ENCODE measurements at places on chromosomes 6 and 20.

GRCh38 chr20:46831633-46832011, 63.0 kb upstream of the EYA2 start:
- no peak for DNase-seq

DNA sequence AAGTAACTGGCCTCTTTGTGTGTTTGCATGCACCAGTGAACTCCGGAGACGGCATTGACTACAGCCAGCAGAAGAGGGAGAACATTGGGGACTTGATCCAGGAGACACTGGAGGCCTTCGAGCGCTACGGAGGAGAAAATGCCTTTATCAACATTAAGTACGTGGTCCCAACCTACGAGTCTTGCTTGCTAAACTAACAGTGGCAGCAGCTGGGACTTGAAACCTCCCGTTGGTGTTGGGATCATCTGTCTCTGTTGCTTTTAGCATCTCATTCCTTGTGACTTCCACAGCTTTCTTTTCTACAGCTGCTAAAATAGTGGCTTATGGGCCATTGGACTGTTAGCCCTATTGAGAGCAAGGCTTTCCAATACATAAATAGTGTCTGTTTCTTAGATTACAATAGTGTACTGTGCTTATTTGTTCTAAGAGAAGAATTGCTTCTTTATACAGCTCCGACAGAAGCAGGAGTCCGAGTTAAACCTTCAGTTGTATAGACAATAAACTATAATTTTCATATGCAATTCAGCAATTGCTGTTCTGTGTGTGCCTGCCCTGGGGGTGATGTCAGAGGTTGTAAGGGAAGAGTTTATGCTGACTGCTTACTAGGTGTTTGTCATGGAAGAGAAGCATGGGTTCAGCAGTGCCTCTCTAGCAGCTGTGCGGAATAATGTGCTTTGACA, 99.6 kb upstream of the QKI start:
- no peak for DNase-seq

DNA sequence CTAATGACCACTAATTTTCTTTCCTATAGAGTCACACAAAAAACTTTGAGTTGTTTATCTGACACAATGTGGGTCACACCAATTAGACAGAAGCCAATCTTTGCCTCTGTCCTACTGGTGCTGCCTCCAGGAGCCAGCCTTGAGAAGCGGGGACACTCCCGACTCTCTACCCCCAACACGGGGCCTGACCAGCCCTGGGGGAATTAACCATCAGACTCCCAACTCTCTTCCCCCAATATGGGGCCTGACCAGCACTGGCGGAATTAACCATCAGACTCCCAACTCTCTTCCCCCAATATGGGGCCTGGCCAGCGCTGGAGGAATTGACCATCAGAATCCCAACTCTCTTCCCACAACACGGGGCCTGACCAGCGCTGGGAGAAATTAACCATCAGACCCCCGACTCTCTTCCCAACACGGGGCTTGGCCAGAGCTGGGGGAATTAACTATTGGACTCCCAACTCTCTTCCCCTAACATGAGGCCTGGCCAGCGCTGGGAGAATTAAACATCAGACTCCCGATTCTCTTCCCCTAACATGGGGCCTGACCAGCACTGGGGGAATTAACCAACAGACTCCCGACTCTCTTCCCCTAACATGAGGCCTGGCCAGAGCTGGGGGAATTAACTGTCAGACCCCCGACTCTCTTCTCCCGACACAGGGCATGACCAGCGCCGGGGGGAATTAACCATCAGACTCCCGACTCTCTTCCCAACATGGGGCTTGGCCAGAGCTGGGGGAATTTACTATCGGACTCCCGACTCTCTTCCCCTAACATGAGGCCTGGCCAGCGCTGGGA, 12.5 kb downstream of the CST7 start:
- DNase-seq = no peak

DNA sequence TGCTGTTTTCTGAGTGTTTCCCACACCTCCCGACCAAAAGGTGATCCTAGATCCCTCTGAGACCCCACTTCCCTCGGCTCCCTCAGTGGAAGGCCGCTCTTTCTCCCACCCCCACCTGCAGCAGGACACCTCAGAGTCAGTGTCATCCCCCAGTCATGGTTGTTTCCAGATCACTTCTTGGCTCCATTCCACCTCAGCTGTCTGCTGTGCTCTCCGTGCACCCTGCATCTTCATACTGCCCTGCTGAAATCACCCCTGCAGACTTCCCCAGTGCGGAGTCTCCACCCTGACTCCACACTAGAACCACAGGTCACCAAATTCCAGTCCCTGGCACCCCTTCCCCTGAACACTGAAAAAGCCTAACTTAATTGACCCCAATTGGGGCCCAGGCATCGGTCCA, 255.1 kb upstream of the CDYL start:
- no peak for DNase-seq

DNA sequence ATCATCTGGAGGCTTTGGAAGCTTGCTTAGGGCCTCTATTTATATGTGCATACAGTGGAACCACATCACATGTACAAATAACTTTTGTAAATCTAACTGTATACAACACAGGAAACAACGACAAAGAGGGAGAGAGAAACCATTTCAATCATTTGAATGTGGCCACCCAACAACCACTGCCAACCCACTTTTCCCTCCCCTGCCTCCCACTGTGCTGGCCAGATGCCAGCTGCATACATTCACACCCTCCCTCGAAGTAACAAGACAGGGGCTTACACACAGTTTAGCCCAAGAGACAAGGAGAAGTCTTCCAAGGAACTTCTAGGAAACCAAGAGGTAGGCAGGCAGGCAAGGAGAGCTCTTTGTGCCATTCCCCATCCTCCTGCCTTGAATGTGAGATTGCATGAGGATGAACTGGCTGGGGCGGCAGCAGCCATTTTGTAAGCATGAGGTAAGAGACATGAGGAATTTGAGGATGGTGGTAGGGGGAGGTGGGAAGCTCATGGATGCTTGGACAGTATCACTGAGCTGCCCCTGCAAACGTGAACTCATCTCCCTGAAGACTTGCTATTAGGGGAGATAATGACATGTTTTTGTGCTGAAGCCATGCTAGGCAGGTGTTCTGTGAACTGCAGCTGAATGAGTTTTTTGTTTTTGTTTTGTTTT, 18.2 kb downstream of the BMP7 start:
- DNase-seq = no peak

- DNase-seq = peak; percentile 49
Measured at GRCh38 chr6:36979347-36979742, 6.7 kb downstream of the MTCH1 start.

GRCh38 chr6:87723170-87724078, 21.4 kb upstream of the AKIRIN2 start:
- peak; percentile 78 for DNase-seq

DNA sequence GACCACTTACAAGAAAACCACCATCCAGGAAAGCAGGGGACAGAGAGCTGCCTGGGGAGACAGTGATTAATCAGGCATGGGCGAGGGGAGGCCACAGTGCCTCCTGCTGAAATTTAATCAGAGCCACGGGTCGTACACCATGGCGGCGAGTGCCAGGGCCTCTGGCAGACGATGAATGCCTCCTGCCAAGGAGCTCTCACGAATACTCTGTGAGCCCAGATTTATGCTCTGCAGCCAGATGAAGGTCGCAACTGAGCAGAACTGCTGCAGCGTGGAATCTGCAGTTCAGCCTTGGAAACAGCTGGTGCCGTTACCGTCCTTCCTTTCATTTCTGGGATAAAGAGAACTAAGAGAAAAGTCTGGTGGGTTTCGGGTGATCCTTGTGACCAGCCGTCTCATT, 85.6 kb downstream of the BFSP1 start:
- DNase-seq = no peak

- no peak for DNase-seq
Measured at GRCh38 chr20:16066571-16066970, 506.7 kb downstream of the KIF16B start.

DNA sequence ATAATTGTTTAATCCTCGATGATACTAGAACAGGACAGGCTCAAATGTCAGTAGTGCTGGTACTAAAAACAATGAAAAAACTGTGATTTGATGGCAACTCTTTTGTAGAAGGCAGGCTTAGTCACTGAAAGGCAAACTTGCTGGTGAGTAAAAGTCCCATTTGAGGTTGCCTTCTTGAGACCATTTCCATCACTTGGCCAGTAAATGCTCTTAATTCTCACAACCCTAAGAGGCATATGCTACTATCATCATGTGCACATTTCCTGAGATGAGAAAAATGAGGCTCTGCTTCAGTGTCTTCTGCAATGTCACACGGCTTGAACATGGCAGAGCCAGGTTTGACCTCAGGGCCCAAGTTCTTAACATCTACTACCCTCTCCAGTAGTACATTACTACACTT, 9.9 kb downstream of the AKIRIN2 start:
- DNase-seq = no peak

DNA sequence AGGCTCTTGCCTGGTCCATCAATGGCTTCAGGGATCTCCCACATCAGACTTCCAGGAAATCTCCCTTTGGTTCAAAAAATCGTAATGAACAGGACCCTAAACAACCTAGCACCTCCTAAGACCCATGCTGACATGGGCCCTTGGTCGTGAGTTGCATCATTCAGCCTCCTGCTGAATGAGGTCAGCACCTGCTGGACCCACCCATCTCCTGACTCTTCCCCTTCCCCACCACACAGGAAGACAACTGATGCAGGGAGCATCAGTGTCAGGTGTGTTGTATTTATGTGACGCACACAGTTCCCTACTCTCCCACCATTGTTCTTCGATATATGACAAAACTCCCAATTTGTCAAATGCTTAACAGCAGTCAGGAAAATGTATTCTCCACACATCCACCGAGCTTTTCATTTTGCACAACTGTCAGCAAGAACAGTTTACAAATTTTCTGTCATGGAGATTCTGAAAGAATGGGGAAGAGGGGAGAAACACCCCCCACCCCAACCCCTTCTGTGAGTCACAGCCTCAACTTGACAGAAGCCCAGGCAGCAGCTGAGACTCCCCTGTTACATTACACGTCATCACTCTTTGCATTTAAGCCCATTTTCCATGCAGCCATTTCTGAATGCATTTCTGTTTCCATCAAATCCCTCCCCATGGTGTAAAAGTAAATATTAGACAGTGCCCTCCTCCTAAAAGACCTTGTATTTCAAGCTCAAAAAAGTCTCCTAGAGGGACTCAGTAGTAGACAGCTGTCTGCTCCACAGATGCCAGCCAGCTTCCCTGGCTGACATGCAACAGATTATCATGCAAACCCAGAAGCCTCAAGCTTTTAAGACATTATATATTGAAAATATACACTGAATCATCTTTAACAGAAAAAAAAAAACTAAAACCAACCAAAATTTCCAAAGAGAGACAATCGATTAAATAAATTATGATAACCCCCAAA, 577.5 kb downstream of the PTPRT start:
- DNase-seq = no peak

DNA sequence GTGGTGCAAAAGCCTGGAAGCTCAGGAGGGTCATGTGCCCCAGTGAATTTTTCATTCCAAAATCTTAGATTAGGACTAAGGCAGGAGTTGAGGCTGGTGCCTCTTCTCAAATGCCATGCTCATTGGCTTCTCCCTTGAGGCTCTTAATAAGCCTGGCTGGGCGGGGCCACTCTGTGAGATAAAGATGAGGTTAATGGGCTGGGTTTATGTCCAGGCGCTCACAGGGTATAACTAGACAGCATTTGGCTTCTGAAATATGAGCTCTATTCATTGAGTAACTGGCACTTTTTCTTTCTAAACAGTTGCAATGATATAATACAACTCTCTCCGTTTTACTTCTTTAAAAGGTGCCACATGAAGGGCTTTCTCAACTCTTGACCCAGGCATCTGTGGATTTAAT, 156.3 kb downstream of the SCML4 start:
- DNase-seq = no peak

DNA sequence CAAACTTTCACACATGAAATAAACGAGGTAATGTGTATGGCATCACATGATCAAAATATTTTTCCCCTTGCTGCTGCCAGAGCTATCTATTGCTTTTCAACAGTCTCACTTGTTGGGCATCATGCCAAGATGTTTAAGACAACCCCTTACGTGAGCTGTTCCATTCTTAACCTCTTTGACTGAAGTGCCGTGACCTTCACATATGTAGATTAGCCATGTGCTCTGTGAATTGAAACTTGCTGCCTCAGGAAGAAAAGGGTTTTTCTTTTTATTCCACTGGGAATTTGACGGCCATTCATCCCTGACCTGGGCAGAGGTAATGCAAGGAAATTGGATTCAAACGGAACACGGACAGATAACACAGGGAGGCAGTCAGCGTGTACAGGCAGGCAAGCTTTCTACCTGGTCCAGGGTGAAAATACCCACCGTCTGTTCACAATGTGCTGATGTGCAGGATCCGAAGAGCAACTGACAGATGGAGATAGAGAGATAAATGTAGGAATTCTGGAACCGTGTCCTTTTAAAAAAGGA, 14.2 kb downstream of the ARID1B start:
- no peak for DNase-seq

- peak; percentile 77 for DNase-seq
Measured at GRCh38 chr20:14337400-14338171, at the start of gene FLRT3. TSS of gene FLRT3 (minus strand) at chr20:14337612. CDS start at chr20:14327506, 10,106 bp downstream.

GRCh38 chr6:4367643-4368042, 232.3 kb upstream of the ECI2 start:
- no peak for DNase-seq

DNA sequence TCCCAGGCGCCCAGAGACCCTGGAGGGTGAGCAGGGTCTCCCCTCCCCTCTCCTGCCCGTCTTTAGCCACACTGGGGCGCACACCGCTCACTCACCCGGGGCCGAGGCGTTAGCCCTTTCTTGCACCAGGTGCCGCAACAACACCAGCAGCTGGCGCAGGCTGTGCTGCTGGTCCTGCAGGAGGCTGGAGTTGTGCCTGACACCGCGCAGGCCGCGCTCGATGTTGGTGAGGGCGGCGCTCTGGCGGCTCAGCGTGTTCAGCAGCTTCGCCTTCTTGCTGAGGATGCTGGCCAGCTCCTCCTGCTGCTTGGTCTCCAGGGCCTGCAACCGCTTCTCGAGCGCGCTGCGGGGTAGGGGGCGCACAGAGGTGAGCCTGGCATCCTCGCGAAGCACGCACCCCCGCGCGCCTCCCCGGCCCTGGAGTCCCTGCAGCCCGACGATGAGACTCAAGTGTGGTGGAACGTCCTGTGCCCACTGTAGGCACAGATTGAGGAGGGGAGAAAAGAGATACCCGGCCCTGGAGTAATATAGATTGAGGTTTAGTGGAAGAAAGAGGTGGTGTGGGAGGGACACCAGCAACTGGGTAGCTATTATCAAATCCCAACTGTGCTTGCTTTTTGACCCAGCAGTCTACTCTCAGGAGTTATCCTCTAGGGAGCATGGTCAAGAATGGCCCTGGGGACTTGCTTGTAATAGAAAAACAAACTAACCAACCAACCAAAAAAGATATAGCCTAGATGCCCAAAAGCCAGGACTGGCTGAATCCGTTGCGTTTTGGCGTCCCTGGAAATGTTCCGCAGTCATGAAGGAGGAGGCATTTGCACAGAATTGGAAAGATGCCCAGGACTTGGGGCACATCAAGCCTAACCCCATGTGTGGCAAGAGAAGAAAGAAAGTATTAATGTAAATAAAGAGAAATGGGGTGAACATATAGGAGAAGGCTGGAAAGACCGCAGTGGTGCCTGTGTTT, 30.9 kb downstream of the ANGPT4 start:
- peak; percentile 25 for DNase-seq

GRCh38 chr6:6834356-6835222, 246.1 kb downstream of the LY86 start:
- no peak for DNase-seq
